Dermis blood vessel endothelial cell (primary cell): ENCODE measurements at places on chromosomes 16 and 17. TPM values are rescaled to one million over a fixed set of nuclear protein-coding genes. Genes with fewer than 3 reads are reported as not detected.

DNA sequence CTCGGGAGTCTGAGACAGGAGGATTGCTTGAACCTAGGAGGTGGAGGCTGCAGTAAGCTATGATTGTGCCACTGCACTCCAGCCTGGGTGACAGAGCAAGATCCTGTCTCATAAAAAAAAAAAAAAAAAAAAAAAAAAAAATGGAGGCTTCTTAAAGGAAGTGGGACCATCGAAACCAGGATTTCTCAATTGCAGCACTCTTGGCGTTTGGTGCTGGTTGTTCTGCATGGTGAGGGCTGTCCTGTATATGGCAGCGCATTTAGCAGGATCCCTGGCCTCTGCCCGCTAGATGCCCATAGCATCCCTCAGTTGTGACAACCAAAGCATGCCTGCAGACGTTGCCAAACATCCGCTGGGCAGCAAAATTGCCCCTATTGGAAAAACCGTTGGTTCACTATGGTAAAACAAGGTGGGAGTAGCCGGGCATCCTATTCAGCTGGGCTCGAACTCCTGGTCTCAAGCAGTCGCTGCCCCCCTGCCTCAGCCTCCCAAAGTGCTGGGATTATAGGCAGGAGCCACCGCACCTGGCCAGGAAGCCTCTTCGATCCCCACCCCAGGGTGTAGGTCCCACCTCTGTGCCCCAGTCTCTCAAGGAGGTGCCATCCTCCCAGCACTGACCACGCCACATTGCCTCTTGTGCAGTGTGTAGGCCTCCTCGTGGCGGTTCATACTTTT lies 6.5 kb upstream of the NPIPB7 start:
- DNase-seq: no peak

DNA sequence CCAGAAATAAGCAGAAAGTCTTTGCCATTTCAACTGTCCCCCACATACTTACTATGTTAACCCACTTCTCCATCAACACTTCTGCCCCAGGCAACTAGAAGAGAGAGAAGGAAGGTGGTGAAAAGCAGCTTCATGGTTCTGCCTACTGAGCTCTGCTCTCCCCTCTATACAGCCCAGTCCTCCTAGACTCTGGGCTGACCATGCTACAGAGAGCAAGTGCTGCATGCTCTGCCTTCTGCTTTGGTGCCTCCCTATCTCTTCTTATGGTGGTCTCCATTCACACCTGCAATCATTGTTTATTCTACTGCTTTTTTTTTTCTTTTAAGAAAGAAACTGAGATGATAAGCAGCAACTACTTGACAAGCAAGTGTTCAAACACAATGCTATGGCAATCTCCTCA lies 20.3 kb upstream of the CD300E start:
- DNase-seq: no peak

GRCh38 chr16:11788914-11789313 lies 8.1 kb downstream of the ZC3H7A start:
- no peak for DNase-seq

DNA sequence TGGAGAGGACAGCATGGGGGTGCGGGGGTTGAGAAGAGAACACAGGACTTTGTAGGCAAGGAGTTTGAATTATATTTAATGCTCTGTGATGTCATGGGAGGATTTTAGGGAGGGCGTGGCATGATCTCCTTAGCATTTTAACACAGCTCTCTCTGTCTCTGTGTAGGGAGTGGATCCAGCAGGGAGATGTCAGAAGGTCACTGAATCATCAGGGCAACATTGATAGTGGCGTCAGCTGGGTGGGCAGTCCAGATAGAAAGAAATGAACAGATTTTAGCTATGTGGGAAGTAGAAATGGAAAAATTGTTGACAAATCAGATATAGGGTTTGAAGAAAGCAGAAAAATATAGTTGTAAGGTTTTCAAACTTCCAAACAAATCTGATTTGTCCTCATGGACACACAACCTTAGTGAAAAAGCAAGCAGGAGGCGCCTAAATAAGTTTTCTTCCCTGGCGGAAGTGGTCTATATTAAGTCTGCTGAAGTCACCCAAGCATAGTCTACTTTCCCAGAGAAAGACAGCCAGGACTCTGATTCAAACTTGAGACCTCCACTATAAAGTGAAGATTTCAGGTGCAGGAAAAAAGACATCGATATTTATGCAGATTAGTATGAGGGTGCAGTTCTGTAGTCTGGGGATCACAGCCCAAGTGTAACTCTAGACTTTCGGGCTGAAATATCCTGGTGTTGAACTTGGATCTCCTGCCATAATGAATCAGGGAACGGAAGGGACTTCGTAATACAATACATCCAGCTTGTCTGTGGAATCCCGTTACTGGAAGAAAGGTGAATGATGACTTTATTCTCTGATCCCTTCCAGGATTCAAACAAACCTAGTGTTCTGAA lies 10.1 kb upstream of the PCTP start:
- no peak for DNase-seq

ORAI3 gene
- total RNA-seq: 40.2 and 42.4 TPM in 2 replicates
